Left hindlimb (tissue), 1 donor: ENCODE measurements at places on chromosomes 13 and 19.

DNA sequence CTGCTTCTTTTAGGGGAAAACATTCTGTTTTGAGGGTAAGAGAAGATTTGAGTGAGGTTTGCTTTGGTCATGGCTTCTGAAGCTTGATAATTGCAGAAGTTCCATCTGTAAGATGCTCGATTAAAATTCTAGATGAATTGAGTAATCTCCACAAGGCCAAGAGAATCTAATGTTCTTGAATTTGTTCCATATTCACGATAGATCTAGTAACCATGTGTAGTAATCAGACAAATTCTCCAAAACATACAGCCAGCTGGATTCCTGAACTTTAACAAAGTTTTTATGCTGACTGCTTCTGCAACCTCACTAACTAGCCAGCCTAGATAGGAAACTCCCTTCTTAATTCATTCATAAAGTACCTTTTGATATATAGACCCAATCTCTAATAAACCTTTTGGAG lies 92.7 kb downstream of the COL4A2 start:
- DNase-seq = no peak

- DNase-seq = no peak
These were observed 26.2 kb upstream of the WDFY2 start for GRCh38 chr13:51557875-51558612.

GRCh38 chr19:46726551-46726950 lies 9.6 kb upstream of the PRKD2 start:
- no peak for DNase-seq

DNA sequence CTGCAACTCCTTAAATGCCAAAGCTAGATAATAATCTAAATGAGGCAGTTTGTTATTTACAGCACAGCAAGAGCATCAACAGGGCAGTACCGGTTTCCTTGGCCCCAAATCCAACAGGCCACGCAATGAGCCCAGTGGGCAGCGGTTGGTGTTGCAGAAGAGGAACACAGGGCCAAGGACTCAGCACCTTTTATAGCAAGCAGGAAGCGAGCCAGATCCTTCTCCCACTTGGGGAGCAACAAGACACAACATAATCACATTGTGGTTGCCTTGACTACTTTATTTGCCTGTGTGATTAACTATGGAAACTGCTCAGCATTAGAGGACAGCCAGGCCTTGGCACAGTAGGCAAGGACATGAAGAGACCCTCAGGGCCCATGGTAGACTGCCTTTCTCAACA lies 67.1 kb upstream of the HTR2A start:
- DNase-seq = no peak

DNA sequence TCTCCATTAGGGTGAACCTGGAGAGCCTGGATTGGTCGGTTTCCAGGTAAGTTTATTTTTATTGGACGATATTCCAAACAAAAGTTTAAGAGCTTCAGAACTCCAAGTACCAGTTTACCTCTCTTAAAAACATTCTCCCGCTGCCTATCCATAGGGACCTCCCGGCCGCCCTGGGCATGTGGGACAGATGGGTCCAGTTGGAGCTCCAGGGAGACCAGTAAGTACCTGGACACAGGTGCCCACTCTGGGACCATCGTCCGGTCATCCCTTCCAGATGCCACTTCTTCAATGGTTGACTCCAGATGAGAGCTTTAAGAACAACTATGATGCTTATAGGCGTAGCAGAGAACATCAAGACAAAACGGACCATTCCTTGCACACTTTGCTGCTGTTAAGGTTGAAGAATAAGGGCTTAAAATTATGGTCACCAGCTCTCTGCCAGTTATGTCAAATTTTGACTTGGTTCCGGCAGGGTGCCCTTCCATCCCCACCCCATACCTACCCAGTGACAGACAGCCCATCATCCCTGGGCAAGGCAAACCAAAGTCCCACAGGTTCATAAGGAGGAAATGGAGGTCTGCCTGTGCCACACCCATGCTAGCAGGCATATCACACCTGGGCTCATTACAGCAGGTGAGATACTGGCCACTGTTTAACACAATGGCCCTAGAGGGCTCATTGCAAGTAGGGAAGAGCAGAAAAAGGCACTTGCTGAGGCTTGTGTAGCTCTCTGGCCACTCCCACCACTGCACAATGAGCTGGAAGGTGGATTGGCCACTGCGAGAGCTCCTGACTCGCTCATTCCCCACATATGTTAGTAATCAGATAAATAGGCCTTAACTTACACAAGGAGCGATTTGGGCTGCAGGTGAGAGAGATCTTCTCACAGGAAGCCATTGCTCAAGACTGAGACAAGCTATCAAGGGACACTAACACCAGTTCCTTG lies 123.6 kb downstream of the COL4A2 start:
- DNase-seq = no peak

GRCh38 chr13:113841353-113841650 lies 22.6 kb downstream of the GAS6 start:
- DNase-seq = no peak

DNA sequence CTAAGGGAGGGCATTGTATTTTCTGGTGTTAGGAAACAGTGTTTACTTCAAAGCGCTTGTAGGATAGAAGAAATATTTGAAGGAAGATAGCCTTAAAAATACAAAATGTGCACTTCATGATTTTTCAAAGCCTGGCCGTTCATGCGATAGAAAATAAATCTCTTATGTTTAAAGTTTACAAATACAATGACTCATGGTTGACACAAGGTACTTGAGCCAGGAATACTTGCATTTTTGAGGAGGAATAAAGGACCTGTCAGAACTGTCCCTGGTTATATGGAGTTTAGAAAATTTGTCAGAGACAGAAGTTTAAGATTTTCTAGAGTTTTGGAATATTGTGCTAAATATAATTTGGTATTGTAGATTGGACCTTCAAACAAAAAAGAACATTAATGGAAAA lies 1223.2 kb upstream of the SLC10A2 start:
- no peak for DNase-seq

- no peak for DNase-seq
These were observed 692.6 kb downstream of the PCDH17 start for GRCh38 chr13:58324161-58324560.

GRCh38 chr19:16587833-16588823 lies 15.9 kb upstream of the SLC35E1 start:
- no peak for DNase-seq

- no peak for DNase-seq
These were observed 117.7 kb upstream of the CACNA1A start for GRCh38 chr19:13623716-13624710.

DNA sequence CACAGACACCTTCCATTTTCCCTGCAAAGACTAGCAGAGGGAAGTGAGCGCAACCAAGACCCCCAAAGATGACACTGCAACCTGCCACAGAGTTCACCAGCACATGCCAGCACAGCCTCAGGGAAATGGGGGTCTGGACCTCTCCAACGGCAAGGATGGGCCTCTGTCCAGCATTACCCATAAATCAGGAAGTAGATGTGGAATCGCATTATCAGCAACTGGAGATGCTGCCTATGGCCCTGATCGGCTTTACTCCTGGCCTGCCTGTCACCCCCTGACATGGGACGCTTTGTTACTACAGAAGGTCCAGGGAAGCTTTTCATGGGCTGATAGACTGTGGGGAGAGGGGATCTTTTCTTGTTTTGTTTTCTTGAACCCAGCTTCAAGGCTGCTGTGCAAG lies 41.4 kb upstream of the POU2F2 start:
- no peak for DNase-seq

GRCh38 chr13:101996954-101997353 lies 404.9 kb downstream of the FGF14 start:
- DNase-seq = no peak

GRCh38 chr13:92821324-92821723 lies 405.3 kb upstream of the GPC6 start:
- no peak for DNase-seq

GRCh38 chr19:6427131-6427530 lies 2.5 kb upstream of the KHSRP start:
- no peak for DNase-seq

GRCh38 chr13:81171065-81171647 lies 830.2 kb upstream of the SPRY2 start:
- no peak for DNase-seq

GRCh38 chr19:49931293-49932040 lies 2.2 kb upstream of the NUP62 start:
- no peak for DNase-seq

DNA sequence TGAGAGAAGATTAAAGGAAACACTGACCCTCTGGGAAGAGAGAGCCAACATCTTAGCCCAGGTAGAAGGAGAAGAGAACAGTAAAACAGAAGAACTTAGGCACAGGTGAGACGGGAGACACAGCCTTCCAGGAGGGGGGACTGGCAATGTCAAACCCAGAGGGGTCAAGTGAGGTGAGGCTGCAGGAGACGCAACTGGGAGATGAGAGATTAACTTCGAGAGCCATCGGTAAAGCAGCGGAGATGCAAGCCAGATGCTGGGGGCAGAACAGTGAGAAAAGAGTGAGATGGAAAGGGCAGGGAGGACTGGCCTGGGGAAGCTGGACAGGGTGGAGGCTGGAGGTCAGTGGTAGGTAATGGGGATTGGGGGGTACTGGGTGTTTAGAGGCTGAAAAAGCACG lies 5.2 kb downstream of the INSR start:
- DNase-seq = no peak

DNA sequence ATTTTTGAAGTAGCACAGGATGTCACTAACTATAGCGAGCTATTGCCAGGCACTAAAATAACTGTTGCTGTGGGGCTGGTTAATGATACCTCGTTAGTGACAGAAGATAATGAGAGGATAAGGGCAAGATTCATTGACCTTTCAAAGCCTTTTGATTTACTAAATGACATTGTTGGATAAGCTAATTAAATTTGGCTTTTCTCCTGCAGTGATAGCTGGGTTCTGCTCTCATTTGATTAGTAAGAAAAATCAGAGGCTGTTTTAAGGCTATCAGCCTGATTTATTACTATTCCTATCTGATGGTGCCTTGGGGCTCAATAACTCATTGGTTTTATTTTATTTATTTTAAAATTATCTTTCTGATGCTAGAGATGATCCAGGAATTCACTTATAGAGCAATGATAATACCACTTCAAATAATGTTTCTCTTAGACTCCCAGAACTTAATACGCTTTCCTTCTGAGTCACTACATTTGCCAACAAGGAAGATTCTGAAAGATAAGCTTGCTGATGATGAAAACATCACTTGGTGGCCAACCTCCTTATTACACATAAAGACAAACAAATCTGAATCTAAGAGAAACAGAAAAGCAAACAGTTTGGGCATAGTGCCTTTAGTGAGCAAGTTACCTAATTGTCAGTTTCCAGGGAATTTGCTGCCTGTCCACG lies 501.3 kb upstream of the ARGLU1 start:
- DNase-seq = no peak

DNA sequence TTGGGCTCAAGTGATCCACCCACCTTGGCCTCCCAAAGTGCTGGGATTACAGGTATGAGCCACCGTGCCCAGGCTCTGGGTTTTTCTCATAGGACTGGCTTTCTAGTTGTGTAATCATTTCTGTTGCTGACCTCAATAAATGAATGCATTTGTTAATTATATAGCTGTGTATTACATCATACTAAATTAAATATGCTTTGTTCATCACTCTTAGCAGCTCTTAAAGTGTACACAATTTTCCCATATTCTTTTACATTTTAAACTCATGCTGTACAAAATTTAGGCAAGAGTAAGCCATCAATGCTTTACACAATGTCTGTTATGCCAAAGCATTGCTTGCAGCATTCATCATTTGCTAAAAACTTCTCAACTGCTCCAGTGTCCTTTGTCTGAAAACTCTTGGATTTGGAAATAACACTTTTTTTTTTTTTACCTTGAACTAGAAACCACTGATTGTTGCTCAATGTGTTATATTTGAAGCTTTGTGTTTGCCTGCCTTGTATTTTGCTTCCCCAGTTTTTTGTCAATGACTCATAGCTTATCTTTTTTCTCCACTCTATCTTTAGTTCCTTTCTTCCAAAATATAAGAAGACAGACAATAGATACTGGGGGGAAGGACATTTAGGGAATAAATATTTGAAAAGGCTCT lies 31.4 kb downstream of the CCDC122 start:
- DNase-seq = no peak

DNA sequence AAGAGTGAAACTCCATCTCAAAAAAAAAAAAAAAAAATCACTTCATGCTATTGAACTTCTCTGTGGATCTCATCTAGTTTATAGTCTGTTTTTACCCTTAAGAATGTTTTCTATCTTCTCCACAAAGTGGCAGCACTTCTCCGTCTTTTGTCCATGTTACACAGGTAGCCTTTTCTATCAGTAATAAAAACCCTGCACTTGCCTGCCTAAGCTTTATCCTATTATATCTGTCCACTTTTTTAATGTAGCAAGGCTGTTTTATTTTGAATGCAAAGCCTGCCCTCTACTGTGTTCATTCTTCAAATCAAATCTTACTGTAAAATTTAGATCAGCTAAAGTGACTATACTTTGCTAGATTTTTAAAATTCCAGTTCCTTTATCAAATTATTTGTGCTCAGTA lies 124.0 kb downstream of the STOML3 start:
- DNase-seq = no peak

GRCh38 chr19:12034198-12034597 lies 1.3 kb downstream of the ZNF433 start:
- no peak for DNase-seq

DNA sequence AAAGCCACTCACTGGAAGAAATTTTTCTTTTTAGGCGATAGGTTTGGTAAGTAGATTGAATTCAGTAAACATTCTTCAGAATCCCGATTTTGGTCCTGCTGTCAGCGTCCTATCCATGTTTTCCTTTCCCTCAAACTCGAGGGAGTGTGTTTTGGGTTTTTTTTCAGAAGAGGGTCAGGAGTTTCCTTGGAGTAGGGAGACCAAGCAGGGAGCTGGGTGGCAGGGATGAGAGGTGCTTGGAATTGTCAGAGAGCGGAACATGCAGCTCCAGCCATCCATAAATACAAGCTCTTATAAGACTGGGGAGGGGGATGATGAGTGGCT lies 1.6 kb upstream of the PCDH8 start:
- DNase-seq = no peak

DNA sequence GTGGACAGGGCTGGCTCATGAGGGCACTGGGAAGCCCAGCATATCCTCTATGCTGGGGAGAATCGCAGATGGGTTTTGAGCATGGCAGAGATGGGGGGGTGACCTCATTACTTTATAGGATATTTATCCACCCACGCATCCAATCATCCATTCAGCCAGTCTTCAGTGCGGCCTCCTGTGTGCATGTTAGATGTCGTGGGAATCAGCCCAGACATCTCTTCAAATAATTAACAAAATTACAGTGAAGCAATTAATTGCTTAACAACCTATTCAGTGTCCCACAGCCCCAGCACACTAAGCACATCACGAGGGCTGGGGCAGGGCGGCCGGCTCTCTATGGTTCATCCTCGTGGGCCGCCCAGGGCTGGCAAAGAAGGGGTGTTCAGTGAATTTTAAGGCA lies 21.6 kb downstream of the LIG1 start:
- no peak for DNase-seq

- DNase-seq = no peak
These were observed 6.4 kb downstream of the GRTP1 start for GRCh38 chr13:113357529-113357928.

GRCh38 chr13:46754812-46755211 lies 42.1 kb downstream of the ESD start:
- no peak for DNase-seq

GRCh38 chr13:32060401-32060878 lies 28.9 kb downstream of the FRY start:
- DNase-seq = peak; percentile 33

- no peak for DNase-seq
These were observed 34.0 kb downstream of the SERPINE3 start for GRCh38 chr13:51373451-51373850.

GRCh38 chr13:94664889-94665288 lies 47.5 kb downstream of the SOX21 start:
- no peak for DNase-seq

- no peak for DNase-seq
These were observed 823 bp downstream of the TTYH1 start for GRCh38 chr19:54415901-54416673.
